Retinal pigment epithelial cell (primary cell): ENCODE measurements at places on chromosomes 7 and 10.

- DNase-seq: no peak
These were observed 84.5 kb downstream of the PIP4K2A start for GRCh38 chr10:22629852-22630233.

- no peak for DNase-seq
These were observed 20.2 kb upstream of the ASL start for GRCh38 chr7:66055321-66055956.

DNA sequence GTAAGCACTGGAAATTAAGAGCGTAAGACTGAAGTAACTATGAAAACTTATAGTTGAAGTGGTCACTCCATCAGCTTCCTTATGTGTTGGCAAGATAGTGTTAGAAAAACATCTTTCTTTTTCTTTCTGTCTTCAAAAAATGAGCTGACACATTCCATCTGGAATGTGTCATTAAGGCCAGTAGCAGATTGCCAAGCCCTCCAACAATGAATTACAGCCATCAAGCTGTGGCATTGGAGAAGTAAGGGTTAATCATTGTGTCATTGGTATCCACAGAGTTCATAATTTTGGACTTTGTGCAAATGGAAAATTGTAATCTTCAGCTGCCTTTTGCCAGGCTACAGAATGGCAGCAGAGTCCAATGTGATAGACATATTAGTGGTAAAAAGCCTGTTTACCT, 926.3 kb downstream of the NRG3 start:
- DNase-seq: no peak

DNA sequence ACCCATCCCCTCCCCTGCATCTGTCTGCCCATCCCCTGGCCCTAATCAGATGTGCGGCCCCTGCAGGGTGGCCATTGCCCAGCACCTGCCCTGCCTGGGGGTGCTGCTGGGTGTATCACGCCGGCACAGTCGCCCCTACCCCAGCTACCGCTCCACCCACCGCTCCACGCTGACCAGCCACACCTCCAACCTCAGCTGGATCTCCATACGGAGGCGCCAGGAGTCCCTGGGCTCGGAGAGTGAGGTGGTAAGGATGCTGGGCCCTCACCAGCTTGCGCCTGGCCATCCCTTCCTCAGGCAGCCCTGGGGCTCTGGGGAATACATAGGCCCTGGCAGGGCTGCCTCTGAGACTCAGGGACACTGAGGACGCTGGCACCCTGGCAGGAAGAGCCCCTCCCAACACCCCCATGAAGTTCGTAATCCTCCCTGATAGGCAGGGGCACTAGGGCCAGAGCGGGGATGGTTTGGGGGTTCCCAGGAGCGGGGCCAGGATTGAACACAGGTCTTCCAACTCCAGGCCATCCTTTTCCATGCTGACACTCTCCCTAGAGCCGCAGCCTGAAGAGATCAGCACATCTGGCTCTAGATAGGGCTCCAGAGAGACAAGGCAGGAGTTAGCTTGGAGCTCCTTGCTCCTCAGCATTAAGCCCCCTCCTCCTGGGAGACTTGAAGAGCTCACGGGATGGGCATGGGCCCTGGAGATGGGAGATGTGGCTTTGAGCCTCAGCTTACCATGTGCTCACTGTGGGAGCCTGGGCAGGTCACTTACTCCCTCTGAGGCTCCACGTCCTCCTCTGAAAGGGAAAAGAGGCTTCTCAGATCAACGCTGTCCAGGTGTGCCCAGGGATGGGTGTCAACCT, 5.9 kb upstream of the LDB3 start:
- no peak for DNase-seq

- no peak for DNase-seq
These were observed 730.0 kb upstream of the SORCS1 start for GRCh38 chr10:107894516-107894915.

DNA sequence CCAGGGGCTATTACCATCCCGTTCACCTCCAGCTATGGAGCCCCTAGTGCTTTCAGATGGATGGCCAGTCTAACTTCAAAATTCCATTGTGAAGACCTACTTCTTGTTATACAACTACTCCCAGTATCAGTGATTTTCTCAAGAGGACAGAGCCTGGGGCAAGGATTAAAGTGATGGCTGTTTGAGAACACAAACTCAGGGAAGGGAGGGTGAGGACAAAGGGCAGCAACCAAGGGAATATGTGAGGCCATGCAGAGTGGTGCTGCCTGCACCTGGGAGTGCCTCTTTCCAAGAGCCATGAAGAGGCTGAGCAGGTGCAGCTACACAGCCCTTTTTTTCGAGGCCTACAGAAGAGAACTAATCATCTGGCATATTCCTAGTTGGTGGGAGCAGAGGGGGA, 303.5 kb upstream of the BMPER start:
- no peak for DNase-seq

DNA sequence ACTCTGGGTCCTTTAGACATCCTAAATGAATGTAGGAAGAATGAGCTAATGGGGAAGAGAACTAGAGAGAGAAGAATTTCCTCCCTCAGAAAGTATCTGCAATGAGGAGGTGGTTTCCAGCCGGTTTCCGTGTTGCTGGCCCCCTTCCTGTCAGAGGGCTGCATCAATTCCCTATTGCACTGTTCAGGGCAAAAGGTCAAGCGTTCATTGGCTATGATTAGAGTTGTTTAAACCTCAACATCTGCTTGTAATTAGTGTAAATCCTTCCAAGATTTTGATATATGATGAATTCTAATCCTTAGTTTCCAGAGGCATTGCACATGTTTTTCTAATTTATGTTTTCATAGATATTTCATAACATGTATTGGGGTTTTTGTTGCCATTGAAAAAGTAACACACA, 107.3 kb upstream of the SGCE start:
- no peak for DNase-seq

GRCh38 chr10:62885684-62886461, 69.7 kb upstream of the EGR2 start:
- DNase-seq: no peak

- DNase-seq: no peak
These were observed 1213.2 kb downstream of the XPNPEP1 start for GRCh38 chr10:108709927-108710722.

DNA sequence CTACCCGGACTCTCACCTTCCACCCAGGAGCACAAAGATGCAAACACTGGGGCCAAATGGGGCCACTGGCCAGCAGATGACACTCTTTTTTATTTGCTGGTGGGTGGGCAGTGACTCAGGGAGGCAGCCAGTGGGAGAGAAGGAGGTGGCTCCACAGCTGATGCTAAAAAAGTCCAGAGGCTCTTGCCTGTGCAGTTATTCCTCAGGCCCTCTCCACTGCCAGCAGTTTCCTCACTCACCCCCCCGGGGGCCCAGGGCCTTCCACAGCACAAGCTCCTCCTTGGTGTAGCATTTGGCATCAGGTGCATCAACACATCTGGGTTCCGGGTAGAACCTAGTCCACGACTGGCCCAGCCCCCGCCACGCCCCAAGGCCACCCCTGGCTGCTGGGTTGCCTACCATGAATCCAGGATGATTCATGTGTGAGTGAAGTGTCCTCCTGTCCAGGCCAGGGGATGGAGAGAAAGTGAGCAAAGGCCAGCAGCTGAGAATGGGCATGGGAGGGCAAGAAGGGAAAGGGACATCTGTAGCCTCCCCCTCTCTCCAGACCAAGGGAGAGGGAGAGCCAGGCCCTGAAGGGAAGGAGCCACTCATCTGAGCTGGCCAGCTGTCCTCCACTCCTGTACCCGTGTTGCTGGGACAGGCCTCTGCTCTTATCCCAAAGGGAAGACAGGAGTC, 1.7 kb upstream of the KCNH2 start:
- no peak for DNase-seq

- DNase-seq: no peak
These were observed 24.5 kb upstream of the IL6 start for GRCh38 chr7:22702516-22702915.

- no peak for DNase-seq
These were observed 12.8 kb upstream of the CRHR2 start for GRCh38 chr7:30694774-30695721.

- DNase-seq: no peak
These were observed 245.2 kb downstream of the ZMYND11 start for GRCh38 chr10:380313-380940.

GRCh38 chr10:3959370-3960325, 174.6 kb upstream of the KLF6 start:
- DNase-seq: no peak

GRCh38 chr7:69448071-69448470, 150.2 kb upstream of the AUTS2 start:
- DNase-seq: no peak

DNA sequence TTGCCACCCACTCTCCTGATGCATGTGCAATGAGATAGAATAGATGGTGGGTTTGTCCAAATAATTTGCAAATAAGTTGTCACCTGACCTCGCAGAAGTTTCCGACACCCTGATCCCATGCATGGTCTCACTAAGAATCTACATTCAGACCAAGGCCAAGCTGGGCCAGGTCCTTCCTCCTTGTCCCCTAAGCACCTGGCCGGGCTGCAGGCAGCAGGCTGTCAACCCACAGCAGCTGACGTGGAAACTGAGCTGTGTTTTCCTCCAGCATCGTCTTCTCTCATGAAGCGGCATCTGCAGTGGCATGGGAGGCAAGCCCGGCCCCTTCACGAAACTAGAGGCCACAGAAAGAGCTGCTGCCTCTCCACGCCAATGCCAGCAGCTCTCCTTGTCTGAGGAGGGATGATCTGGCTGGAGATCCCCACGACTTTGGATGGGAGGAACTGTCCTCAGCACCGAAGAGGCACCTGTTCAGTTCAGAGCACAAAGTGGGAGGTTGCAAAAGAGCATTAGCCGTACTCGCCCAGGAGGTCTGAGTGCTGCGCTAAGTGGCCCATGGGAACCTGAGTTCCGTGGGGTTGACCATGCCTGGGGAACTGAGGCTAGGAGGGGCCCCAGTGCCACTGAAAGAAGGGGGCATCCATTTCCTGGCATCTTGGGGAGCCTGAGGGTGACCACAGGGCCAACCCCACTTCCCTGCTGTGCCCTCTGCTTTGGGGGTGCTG, 110.5 kb upstream of the INSIG1 start:
- DNase-seq: no peak

DNA sequence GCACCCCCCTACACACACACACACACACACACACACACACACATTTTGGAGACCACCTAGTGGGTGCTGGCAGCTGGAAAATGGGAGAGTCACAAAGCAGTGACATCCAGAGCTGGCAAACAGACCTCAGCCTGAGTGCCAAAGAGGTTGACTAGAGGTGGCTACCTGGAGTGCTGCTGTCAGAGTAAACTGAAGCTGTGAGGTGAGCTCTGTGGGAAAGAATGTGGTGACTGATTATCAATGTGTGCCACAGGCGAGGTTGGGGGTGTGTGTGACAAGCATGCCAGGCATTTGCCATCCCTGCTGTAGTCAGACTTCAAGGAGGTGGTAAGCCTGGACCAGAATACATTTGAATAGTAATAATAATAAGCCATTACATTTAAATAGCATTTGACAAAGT, 120.6 kb downstream of the SLIT1 start:
- DNase-seq: no peak
